HCEC 1CT (cell line): ENCODE measurements at places on chromosomes 3 and 15.

DNA sequence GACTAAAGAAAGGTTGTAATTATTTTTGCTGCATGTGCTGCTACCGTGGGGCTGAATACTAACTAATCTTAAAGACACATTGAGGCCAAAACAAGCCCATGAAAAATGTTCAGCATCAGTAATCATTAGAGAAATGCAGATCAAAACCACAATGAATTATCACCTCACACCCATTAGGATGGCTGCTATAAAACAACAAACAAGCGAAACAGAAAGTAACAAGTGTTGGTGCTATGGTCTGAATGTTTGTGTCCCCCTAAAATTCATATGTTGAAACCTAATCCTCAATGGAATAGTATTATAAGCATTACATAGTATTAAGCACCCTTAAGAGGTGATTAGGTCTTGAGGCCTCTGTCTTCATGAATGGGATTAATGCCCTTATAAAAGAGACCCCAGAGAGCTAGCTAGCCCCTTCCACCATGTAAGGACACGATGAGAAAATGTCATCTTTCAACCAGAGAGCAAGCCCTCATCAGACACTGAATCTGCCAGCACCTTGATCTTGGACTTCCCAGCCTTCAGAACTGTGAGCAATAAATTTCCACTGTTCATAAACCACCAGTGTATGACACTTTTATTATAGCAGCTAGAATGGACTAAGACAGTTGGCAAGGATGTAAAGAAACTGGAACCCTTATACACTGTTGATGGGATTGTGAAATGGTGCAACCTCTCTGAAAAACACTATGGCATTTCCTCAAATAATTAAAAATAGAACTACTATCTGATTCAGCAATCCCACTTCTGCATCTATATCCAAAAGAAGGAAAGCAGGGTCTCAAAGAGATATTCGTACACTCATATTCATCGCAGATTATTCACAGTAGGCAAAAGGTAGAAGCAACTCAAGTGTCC is 76.1 kb downstream of the REC114 start:
- DNase-seq, result no peak

DNA sequence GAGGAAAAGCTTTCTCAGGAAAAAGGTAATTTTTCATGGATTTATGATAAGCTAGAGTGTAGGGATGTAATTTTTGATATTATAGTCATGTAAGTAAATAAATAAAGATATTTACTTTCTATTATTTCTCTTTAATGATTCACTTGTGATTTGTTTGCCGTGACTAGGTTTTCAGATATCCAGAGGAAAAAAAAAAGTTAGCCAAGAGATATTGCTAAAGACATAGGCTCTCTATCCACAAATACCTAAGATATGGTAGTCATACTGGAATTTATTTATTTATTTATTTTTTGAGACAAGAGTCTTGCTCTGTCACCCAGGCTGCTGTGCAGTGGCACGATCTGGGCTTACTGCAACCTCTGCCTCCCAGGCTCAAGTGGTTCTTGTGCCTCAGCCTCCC is 59.9 kb downstream of the AP4E1 start:
- DNase-seq, result peak; percentile 79

DNA sequence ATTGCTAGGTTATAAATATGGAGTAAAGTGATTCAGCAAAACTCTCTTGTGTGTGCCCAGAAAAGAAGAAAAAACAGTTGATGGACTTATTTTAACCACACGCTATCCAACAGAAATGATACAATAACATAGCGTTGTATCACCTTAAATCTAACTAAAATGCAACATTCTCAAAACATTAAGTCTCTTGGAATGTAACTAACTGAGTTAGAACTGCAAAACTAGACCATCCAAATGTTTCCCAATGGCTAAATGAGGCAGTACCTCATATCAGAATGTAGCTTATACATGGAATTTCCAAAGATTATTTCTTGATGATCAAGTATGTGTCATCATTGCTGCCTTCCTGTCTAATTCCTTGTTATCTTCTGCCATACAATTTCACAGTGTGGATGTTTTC is 187.9 kb downstream of the CNTN3 start:
- DNase-seq, result no peak

GRCh38 chr15:73174171-73174570 is 121.9 kb downstream of the NEO1 start:
- no peak for DNase-seq

DNA sequence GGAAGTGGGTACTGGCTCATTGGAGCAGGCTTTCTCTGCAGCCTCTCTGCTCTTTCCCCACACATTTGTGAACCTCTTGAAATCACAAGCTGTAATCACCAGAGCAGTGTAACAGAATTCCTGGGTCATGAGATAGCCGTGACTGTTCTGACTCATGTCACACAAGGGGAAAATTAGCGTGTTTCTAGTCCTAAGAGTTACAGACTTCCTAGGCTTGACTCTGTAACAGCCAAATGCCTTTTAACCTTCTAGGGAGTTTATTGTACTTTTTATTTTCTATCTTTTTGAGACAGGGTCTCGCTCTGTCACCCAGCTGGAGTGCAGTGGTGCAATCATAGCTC is 54.7 kb upstream of the TRAK1 start:
- DNase-seq, result peak; percentile 96

GRCh38 chr3:95759614-95760301 is 1054.6 kb upstream of the EPHA6 start:
- DNase-seq, result no peak

GRCh38 chr3:111971533-111972130 is 7.2 kb upstream of the ABHD10 start:
- DNase-seq, result no peak
